Central memory CD4-positive, alpha-beta T cell (primary cell): ENCODE measurements at places on chromosomes 13 and 19.

GRCh38 chr13:46119883-46120614 lies 15.2 kb upstream of the CPB2 start:
- no peak for DNase-seq

DNA sequence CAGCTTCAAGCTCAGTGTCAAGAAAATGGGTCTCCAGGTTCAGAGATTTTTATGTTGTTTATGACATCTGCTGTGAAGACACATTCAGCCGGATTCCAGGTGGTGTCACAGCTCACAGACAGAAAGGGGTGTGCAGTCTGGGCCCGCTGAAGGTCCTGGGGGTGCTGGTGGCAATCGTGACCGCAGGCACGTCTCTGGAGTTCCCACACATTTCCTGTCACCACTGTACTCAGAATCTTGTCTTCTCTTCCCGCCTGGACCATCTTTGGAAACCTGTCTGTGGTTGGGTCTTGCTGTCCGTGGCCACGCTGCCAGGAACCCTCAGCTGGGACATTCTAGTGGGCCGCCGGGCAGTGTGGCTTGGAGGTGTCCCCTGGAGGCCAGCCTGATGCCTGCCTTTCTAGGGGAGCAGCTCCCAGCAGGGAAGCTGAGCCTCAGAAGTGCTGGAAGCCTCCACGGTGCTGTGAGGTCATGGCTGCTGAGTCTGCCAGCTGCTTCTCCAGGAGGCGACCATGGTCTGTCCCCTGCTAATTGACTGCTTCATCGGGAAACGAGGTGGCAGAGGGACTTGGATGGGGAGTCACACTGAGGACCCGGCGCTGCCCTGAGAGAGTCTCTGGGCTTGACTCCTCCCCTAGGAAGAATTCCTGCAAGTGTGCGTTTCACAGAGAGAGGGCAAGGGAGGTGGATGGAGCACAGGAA lies 3.7 kb downstream of the TEX29 start:
- no peak for DNase-seq

DNA sequence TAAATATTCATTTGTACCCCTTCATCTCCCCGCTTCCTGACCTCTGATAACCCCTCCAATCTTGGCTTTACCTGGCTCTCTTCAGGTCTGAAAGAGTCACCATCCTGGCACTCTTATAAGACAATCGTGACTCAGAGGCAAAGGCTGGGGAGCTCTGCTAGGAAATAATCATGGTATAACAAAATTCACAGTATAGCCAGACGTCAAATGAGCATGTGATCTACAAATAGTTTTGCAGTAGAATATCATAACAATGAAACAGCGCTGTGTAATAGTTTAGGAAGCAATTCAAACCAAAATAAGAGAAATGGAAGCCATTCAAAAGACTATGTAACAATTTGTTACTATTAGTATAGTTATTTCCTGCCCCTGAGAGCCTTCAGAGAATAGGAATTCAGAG lies 34.2 kb downstream of the RXFP2 start:
- DNase-seq, result no peak

GRCh38 chr19:19151418-19151817 lies 13.1 kb upstream of the TMEM161A start:
- no peak for DNase-seq

DNA sequence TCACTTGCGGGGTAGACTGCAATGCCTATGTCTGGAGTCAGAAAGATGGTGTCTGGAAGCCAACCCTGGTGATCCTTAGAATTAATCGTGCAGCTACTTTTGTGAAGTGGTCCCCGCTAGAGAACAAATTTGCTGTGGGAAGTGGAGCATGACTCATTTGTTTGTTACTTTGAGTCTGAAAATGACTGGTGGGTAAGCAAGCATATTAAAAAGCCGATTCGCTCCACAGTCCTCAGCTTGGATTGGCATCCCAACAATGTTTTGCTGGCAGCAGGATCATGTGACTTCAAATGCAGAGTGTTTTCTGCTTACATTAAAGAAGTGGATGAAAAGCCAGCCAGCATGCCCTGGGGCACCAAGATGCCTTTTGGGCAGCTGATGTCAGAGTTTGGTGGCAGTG lies 9.5 kb upstream of the ERVV-1 start:
- DNase-seq, result no peak

GRCh38 chr19:40503320-40503695 lies 36.5 kb downstream of the SPTBN4 start:
- DNase-seq, result no peak

GRCh38 chr13:112721198-112722104 lies 31.6 kb downstream of the ATP11A start:
- no peak for DNase-seq

DNA sequence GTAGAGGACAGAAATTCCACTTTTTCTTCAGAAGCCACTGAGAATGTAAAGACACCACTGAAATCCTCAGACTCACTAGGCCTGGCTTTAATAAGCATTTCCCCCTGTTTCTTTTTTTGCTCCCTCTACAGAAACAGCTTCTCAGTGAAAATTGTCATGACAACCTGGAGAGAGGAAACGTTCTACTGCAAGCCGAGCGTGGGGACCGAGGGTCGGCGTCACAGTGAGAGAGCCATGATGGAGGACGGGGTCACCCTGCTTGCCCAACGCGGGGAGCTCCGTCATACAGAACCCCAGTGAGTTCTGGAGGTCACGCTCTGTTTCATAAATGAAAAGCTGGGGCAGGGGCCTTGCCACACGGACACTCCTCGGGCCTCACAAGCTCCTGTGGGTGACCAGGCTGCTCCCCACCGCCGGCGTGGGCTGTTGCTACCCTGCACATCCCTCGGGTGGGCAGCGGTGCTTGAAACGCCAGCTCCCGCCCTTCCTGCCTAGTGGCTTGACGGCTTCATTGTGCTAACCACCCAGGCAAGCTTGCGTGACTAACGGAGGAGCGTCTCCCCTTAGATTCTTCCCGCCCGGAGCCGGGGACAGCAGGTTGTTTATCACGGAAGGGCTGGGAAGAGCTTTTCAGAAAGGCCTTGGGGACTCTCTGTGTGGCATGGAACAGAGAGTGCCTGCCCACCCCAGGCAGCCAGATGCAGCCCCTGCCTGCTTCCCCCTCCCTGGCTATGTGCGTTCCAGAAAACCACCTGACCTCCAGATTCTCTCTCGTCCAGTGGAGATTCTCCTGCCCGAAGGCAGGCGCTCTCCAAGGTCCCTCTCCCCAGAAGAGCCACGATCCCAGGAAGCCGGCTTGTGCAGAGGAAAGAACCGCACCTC lies 153.6 kb downstream of the KATNAL1 start:
- DNase-seq, result no peak

DNA sequence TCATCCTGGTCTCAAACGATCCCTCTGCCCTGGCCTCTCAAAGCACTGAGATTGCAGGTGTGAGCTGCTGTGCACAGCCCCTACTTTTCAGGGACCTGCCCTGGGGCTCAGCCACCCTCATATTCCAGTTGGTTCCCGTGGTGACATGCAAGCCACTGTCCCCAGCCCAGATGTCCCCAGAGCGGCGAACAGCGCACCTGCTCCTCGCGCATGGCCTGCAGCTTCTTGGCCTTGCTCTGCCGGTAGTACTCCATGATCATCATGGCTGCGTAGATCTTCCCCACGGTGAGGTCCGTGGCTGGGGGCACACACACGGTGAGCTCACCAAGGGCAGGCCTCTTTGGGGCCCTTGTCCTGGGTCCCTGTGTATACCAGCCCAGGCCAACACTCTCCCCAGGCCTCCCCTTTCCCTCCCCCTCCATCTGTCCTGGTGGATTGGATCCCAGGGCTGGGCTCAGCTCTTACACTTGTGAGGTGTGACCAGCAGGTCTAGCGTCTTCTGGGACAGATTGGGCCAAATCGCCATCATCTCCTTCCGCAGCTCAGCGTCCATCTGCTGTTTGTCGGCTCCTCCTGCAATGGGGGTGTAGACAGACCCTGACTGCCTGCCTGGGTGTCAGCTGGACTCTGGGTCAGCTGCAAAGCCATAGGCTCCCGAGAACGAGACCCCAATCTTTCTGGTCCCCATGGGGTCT lies 64.0 kb downstream of the IER2 start:
- no peak for DNase-seq

GRCh38 chr13:46797501-46798237 lies 708 bp upstream of the ESD start:
- DNase-seq, result no peak

- DNase-seq, result no peak
These were observed 299.5 kb downstream of the MZT1 start for GRCh38 chr13:72427757-72428528.

DNA sequence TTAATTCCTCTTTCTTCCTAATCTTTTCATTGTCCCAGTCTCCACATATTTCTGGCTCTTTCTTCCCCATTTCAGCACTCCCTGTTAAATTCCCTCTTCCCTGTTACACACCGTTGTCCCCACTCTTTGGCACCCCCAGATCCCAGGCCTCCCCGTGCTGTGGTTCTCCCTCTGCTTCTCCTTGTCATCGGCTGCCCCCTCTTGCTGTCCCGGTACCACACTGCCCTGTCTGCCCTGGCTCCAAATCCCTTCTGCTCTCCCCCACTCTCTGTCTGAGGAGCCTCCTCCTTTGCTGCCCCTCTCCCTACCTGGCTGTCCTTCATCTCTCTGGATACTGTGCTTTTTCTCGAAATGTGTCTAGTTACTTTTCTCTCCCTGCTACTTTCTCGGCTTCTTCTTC lies 983 bp downstream of the ZNF415 start:
- no peak for DNase-seq

DNA sequence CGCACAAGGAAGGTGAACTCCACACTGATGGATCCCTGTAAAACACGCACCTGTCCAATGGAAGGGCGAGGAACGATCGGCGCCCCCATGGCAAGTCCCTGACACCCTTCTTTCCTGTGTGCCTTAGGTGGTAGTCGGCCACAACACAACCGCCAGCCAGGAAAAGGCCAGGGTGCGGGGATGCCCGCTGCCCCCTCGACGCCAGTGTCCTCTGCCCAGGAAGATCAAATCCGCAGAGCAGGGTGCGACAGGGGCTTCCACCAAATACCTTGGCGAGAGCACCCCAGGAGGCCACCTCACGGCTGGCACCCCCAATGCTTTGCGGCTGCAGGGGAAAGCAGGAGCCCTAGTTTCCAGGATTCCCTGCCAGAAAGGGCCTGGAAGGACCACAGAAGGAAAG lies 91.2 kb downstream of the ZNF254 start:
- DNase-seq, result no peak

- no peak for DNase-seq
These were observed 6.7 kb downstream of the LNX2 start for GRCh38 chr13:27613628-27614027.

DNA sequence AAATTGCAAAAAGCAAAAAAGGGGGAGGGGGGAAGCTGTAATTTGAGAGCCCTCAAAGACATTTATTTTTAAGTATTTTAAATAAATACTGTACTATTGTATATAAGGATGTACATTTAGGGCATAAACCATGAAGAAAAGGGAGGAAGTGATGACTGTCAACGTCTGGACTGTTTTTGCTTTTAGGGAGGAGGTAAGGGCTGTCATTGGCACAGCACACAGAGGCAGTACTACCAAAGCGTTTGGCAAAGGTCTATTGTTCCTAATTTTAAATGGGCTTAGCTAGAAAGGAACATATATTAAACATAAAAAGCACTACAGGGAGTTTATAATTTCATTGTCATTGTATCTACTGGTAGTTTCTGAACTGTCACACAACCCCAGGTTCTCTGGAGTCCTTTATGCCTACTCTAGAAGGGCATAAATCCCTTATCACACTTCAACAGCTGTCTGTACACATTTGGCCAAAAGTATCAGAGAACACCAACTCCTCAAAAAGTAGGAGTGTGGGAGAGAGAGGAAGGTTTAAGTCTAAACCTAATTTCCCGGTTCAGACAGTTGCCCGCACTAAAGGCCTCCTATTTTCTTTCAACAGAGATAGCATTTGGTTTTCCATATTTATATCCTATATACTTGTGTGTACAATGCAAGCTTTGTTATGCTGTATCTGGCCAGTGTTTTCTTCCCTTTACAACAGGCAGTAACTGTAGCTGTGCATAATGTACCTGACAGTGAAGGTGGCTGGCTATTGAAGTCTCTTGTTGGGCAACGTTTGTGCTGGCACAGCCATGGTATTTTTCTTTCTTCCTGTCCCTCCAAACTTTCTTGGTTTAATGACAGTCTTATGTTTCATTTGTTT lies 406.2 kb downstream of the KLF5 start:
- DNase-seq, result no peak

DNA sequence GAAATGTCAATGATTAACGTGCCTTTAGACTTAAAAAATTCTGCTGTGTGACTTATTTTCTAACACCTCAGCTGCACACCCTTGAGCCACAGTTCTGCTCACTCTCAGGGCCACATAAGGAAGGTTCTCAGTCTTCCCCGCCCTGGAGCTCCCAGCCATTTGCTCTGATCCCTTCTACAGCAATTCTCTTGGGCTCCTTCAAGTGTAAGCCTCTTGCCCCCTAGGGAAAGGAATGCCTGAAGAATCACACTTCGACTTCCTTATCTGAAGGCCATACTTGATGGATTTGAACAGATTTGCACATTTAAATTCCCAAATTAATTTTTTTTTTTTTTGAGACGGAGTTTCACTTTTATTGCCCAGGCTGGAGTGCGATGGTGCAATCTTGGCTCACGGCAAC lies 44.2 kb downstream of the RASA3 start:
- DNase-seq, result no peak

DNA sequence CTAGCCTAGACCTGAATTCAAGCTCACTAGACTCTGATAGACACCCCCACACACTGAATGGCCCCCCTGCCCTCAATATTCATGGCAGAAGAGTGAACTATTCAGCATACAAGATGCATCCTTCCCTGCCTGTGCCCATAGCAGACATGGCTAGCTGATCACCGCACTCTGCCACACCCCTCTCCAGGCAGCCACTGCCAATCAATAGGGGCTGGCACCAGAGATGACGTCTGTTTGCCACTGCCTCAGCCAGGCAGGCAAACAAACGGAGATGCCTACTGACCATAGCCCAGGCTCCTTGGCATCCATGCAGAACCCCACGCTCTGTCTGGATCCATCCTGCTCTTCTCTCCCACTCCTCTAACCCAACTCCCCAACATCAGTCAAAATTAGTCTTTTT lies 13.8 kb upstream of the NPAS1 start:
- no peak for DNase-seq

DNA sequence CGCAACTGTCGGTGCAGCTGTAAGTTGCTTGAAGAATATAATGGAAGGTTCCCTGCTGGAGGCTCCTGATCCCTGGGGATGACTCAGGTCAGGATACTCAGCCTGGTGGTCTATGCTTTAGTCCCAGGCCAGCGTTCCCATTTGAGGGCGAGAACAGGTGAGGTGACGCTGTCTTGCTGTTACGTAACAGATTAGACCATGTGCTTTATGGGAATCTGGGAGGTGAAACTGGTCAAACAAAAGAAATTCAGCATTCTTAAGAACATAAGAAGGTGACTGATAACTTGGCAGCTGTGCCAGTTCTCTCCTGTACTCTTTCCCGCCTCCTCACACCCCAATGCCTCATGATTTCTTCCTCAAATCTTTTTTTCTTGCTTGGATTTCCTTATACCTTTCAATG lies at the start of gene CXCL17:
Gene CXCL17, minus strand, starts transcription at position 114 of the 400 bp plus-strand sequence. CDS start 114 bp downstream, outside the sequence.
- no peak for DNase-seq

GRCh38 chr19:30679153-30679702 lies 307.0 kb downstream of the ZNF536 start:
- no peak for DNase-seq

DNA sequence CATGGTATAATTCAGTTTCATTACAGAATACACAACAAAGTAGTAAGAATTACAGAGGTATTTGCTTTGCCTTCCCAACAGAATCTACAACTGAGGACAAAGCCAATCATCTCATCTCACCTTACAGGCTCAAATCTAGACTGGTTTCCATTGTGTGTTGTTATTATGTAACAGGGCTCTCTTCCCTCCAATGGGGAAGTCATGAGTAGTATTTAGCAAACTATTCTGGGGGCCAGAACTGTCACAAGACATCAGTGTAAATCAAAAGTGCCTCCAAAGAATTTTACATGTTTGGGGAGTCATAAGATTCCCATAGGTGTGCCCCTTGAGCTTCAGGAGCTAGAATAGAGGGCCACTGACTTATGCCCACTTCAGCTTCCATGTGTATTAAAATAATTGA lies 187.0 kb upstream of the EDNRB start:
- no peak for DNase-seq
